ENCODE measurements at places on chromosomes 6 and 20.

GRCh38 chr6:168086616-168087015 lies 7.6 kb upstream of the FRMD1 start:
- no peak for DNase-seq

- DNase-seq, result no peak
Measured at GRCh38 chr6:22042706-22043105, 254.1 kb downstream of the PRL start.

- DNase-seq, result no peak
Measured at GRCh38 chr20:7930343-7930742, 9.9 kb downstream of the HAO1 start.

DNA sequence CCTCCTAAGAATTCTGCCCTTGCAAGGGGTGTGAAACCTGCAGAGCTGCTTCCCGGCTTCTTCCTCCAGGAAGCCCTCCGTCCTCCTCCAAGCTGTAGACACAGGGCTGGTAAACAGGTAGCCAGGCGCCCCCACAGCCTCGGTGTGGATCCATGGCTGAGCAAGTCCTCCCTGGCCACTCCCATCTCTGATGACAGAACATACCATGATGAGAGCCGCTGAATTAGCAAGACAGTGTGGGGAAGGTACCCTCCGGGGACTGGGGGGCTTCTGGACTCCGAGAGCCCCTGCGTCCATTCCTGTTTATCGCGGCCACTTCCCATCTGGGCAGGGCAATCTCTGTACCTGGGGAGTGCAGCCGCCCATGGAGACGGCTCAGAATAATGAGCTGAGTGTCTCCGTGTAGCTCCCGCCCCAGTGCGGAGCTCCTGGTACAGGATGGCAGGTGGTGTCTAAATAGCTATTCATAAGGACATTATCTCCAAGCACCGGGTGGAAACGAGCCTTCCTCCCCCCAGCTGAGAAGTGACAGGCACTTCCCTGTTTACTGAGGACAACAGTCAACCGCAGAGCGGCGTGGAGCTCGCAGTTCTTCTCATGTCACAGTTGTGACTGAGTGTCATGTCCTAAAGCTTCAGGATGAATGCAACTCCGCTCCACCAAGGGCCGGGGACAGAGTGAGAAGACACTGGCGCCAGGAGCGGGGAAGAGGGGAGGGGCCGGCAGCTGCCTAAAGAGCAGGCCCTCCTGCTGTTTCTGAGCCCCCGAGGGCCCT lies 22.7 kb upstream of the NTSR1 start:
- no peak for DNase-seq

- no peak for DNase-seq
Measured at GRCh38 chr6:137874204-137875057, 7.4 kb downstream of the TNFAIP3 start.

- DNase-seq, result no peak
Measured at GRCh38 chr6:165922309-165922794, 245.3 kb downstream of the TBXT start.

GRCh38 chr6:98977671-98978292 lies 30.0 kb upstream of the FBXL4 start:
- DNase-seq, result no peak

DNA sequence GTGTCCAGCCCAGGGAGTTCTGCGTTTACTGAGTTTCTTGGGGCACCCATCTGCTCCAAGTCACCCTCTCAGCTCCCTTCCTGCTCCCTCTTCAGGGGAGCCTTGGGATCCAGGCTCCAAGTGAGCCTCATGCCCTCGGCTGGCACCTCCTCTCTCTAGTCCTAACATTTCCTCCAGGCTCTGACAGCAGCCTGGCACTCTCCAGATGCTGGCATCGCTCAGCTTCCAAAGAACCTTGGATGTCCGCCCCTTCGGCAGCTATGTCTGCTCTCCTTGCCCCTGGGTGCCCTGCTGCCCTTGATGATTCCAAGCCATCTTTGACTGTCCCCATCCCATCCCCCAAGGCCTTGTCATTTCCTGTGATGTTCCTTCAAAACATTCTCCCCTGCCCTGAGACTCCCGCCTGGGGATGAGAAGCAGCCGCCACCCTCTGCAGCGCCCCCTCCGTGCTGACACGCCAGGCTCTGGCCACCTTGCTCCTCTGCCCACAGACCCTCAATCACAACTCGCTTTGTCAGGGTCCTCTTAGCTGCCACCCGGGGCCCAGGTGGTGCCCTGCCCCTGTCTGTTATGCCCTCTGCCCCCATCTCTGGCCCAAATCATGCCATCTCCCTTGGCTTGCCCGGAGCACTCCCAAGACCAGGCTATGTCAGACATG lies 6.6 kb upstream of the GFRA4 start:
- DNase-seq, result no peak

DNA sequence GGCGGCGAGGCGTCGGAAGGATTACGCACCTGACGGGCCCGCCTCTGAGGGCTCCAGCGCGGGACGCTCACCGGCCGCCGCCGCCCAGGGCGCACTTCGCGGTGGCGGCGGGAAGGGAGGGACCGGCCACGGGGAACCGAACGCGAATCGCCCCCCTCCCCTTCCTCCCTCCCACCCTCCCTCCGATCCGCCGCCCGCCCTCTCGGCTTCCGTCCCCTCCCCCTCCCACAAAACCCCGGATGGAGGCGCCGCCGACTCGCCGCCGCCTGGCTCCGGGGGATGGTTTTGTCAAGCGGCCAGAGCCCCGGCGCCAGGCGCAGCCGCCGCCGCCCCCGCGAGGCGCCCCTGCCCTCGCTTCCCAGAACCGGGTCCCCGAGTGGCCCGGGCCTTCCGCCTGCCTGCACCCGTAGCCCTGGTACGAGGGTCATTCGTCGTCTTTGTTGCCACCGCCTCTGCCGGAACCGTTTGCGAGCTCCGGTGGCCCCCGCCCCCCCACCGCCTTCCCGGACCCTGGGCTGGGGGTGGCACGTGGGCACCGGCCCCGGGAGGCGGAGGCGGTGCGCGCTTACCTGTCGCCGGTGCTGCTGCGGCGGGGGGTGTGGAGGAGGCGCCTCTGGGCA lies 398 bp downstream of the ZBTB2 start:
- peak; percentile 84 for DNase-seq

All from stimulated activated CD4-positive, alpha-beta T cell treated with anti-CD3 and anti-CD28 coated beads, Interleukin-2, amount 100 ng/mL, for 24 hours (primary cell).